ENCODE measurements at places on chromosomes 16 and 17.

DNA sequence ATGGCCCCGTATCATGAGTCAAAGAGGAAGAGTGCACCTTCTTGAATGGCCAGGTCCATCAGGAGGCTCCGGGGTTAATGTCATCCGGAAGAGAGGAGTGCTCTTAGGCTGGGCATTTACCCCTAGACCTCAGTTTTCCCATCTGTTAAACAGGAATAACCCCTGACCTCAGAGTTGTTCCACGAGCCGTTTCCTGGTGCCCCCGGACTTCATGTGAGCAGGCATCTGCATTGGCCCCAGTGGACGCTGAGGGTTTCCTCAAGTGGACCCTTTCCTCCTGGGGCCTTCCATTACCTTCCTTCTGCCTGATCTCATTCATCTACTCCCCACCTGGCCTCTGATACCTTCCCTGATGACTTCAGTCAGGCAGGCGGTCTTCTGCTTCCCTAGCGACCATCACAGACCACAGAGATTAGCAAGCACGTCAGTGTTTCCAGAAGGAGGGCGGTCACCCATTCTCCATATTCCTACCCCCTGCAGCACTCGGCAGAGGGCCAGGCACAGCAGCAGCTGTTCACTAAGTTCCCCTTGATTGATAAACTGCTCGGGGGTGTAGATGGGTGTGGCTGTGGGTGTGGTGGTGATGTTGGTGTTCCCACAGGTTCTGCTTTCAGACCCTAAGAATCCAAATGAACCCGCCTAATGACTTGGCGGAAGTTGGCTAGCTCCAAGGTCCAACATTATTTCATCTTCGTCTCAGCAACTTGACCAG, 346.6 kb upstream of the TNRC6C start:
- DNase-seq, result no peak

DNA sequence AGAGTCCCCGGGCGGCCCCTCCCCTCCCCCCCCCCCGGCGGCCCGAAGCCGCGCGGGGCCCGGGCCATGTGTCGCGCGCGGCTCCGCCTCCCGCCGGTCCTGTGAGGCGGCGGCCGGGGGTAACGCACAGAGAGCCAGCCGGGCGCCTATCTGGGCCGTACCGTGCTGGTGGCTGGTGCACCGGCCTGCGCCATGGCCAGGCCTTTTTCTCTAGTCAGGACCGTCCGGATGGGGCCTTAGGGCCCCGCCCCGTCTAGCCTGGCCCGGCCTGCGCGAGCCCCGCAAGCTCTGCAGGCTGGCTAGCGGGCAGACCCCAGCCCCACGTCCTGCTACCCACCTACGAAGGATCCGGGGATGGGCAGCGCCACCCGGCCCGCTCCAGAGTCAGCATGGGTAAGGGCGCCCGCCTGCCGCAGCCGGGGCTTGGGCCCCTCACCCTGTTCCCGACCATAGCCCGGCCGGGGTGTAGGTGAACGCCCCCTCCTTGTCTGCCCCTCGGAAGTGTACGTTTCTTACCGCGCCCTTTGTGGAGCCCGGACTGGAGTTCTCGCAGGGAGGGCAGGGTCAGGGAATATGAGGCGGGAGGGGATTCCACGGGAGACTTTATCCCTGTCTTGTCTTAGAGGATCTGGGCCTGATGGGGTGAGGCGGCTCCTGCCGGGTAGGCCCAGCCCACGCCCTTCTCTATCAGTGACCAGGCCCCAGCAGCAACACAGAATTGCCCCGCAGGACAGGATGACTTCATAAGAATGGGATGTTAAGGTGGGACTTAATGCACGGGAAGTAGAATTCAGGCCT, at the start of gene CENPT:
CENPT (minus strand) TSS at position 630 of the 798 bp plus-strand sequence. CDS start 13,834 bp downstream, outside the sequence.
- peak; percentile 59 for DNase-seq

- DNase-seq, result no peak
These were observed 14.0 kb upstream of the ALDOA start for GRCh38 chr16:30051518-30051917.

DNA sequence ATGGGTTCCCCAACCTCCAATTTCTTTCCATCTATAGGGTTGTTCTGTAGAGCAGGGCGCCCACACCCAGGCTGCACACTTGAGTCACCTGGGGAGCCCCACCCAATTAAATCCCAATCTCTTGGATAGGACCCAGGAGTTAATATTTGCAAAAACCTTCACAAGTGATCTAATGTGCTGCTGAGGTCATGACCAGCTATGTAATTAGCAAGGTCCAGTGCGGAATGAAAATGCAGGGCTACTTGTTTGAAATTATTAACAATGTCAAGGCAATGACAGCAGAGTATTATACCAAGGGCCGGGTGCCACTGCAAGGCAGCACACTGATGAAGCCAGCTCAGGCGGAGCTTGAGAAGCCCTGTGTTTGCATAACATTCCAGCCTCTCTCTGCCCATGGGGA, 302.7 kb downstream of the MAF start:
- no peak for DNase-seq

GRCh38 chr16:30659507-30660423, 1.5 kb downstream of the FBRS start:
- DNase-seq, result peak; percentile 55

DNA sequence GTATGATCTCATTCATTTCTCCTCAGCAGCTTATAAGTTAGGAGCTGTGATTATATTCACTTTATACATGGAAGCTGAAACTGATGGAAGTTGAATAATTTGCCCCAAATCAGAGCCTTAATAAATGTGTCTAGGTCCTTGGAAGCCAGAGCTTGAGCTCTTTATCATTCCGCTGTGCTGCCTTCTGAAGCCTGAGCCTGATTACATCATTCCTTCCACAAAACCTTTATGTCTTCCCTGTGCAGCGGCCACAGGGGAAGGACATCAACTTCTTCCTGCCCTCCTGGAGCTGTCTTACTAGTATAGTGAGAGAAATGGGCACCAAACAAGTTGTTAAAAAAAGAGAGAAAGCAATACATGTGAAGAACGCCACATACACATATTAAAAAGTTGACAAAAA, 6.8 kb downstream of the TNRC6C start:
- DNase-seq, result no peak

DNA sequence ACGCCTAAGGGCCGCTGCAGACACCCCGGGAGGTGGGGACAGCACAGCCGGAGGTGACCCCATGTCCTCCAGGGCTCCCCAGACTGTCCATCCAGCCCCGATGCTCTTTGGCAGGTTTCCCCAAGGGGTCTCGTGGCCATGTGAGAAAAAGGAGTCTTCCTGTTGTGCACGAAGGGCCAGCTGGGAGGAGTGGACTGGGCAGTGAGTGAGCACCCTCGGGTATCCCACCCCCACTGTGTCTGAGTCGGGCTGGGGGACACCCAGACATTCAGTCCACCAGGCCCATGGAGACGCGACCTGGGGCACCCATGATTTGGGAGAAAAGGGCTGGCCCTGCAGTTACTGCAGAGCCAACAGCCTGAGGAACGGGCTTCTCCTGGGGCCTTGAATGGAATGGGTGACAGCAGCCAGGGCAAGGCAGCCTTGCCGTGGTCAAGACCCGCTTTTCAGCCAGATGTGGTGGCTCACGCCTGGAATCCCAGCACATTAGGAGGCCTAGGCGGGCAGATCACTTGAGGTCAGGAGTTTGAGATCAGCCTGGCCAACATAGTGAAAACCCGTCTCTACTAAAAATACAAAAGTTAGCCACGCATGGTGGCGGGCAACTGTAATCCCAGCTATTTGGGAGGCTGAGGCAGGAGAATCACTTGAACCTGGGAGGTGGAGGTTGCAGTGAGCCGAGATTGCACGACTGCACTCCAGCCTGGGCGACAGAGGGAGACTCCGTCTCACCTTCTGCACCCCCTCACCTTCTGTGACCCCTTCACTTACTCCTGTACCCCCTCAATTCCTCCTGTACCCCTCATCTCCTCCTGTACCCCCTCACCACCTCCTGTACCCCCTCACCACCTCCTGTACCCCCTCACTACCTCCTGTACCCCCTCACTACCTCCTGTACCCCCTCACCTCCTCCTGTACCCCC, 24.1 kb upstream of the CAPN15 start:
- no peak for DNase-seq

DNA sequence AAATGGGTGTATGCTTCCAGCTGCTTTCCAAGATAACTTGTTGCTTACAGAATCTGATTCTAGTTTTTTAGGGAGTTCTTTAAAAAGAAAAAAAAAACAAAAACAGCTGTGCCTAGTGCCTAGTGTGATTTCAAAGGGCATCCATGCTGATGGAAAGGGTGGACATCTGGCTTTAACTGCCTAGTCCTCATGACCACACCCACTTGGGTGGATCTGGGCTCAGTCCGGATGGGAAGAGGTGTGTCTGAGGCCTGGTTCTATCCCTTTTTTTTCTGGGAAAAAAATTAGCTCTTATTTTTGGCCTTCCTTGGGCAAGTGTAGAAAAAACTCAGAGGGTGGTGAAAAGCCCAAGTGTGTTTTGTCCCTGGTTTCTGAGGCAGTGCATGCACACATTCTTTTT, 132.3 kb upstream of the CDH11 start:
- no peak for DNase-seq

DNA sequence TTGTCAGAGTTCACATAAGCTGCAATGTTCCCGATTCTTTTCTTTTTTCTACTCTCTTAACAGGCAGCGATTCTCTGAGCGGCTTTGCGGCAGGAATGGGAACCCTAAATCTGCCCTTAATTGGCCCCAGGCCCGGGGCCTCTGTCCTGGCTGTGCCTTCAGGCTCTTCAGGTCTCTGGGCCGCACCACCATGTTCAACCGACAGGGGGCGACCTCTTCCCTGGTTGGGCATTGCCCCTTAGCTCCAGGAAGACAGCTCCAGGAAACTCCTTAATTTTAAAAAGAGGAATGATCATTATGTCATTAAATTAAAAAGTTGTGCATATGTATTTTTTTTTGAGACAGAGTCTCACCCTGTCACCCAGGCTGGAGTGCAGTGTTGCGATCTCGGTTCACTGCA, 20.3 kb downstream of the CACNG5 start:
- DNase-seq, result peak; percentile 7

DNA sequence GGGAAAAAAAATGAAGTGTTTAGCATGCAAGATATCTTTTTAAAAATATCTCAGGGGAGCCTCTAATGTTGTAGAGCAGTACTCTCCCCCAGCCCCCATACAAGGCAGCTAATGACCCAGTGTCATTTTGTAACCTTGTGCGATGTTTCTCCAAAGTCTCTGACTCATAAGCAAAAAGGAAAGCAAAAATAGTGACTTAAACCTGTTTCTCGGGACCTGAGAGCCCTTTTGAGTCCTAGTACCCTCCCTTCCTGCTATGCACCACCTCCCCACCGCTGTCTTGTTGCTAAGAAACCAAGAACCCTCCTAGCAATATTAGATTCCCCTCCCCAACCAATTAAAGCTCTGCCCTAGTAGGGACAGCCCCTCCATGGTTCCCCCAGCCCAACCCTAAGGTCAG, 2.8 kb downstream of the MYCBPAP start:
- peak; percentile 75 for DNase-seq

- DNase-seq, result no peak
These were observed at the start of gene CLDN7 for GRCh38 chr17:7262192-7262934. CLDN7 (minus strand) TSS chr17:7262478; CDS start chr17:7262043, 435 bp downstream.

- no peak for DNase-seq
These were observed 230.4 kb downstream of the PARN start for GRCh38 chr16:14399378-14400284.

DNA sequence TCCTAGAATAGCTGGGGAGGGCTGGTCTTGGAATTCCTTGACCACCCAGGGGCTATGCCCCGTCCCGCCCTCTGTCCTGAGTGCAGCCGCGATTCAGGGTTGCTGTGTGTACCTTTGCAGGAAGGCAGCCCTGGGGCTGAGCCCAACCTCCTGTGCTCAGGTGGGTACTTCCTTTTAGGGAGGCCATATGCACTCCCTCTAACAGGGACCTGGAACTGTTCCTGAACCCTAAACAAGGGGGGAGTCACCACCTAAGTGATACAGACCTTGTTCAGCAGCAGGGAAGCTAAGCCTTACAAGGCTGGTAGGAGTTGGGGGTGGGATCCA, 24.6 kb downstream of the LLGL2 start:
- DNase-seq, result no peak

DNA sequence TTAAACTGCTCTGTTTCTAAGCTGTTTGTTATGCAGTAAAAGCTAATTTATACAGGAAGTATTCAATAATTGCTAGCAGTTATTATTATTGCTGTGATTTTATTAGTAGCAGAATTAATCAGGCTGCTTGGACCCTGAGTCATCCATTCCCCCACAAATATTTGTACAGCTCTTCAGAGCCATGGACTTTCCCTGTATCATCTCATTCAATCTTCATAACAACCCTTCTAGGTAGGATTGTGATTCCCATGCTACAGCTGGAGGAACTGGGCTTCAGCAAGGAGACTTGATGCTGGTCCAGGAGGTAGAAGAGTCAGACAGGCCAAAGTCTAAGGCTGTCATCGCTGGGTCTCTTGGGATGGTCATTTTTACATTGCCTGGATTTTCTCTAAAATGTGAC, 208.3 kb downstream of the C16orf95 start:
- no peak for DNase-seq

DNA sequence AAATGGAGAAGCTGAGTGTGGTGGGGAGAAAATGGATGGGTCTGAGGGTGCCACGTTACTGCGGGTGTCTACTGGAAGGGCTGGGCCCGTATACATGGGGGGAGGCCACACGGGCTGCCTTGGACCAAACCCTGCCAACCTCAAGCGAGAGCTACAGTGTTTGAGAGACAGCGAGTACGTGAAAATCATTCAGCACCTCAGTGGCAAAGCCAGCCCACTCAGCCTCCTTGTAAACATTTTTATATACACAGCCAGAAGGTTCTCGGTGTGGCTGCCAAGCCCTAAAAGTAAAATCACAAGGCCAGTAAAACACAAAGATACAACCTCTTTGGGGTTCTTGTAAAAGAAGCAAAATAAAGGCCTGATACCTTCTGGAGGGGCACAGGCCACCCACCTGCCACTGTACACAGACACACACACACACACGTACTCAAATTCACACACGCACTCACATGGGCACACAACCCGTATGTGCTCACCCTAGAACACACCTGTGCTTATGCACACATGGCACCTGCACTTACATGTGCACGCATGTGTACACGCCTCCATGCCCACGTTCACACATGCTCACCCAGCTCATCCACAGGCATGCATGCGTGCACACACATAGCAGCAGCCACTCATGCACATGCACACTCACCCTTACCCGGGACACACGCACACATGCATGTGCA, 102.8 kb downstream of the GSG1L start:
- DNase-seq, result no peak
